Activated CD8-positive, alpha-beta memory T cell treated with anti-CD3 and anti-CD28 coated beads for 4 hours (primary cell): ENCODE measurements at places on chromosomes 12 and 14.

- DNase-seq: no peak
Observed at GRCh38 chr12:122028165-122028904, 6.7 kb downstream of the BCL7A start.

GRCh38 chr12:132695431-132695830 lies 8.0 kb downstream of the PXMP2 start:
- DNase-seq: no peak

DNA sequence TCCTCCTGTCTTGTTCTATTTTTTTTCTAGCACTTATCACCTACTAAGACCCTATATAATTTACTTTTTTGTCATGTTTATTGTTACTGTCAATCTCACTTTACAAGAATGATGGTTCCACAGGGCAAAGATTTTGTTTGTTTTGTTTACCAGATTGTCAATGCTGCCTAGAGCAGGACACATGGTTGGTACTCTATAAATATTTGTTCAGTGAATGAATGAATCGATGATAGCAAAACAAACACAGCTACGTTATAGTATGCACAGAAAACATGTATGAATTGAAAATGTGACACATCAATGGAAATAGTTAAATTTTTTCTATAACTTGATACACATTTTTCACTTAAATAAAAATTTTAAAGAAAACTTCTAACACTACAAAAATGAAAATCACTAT lies 67.1 kb upstream of the KRR1 start:
- no peak for DNase-seq

DNA sequence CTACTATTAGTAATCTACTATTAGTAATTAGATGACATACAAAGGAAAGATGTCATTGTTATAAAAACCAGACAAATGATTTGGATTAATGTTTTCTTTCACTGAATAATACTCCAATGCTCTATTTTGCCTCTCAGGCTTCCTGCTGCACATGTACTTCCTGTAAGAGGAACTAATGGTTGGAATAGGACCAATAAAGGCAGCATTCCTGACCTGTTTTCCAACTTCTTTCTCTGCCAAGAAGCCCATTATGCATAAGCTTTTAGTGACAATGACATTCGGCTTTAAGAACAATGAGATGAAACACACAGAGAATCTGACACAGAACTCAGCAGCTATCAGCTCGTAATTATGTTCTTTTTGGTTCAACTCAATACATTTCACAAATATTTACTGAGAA lies 5.2 kb upstream of the C12orf56 start:
- no peak for DNase-seq

- DNase-seq: no peak
Observed at GRCh38 chr14:46574221-46574977, 77.2 kb downstream of the RPL10L start.
